T-helper 1 cell treated with Interleukin-12 subunit alpha and Interleukin-12 subunit beta and Interleukin-4 antibody, amounts not matched to agents 30 ng/mL and 1 ng/mL, for 36 hours (primary cell): ENCODE measurements at places on chromosomes 1 and 21. TPM values are rescaled to one million over a fixed set of nuclear protein-coding genes. Genes with fewer than 3 reads are reported as not detected.

The EDARADD gene
- 9.1 and 10.4 TPM in 2 replicates for total RNA-seq

The CDK18 gene
- 0.07 and 0.98 TPM in 2 replicates for total RNA-seq

The MAEL gene
- not detected in 2 replicates for total RNA-seq

The SPRR4 gene
- not detected in 2 replicates for total RNA-seq

The ATG4C gene
- total RNA-seq, result 7.1 and 8.5 TPM in 2 replicates

The CCDC181 gene
- not detected in 2 replicates for total RNA-seq

The INAVA gene
- not detected in 2 replicates for total RNA-seq

The LMX1A gene
- not detected in 2 replicates for total RNA-seq

The RGS8 gene
- total RNA-seq, result 0.17 TPM in 1 of 2 replicates, not detected in the other

The TNFRSF18 gene
- 175 and 176 TPM in 2 replicates for total RNA-seq

The OR2L13 gene
- not detected in 2 replicates for total RNA-seq

The COL24A1 gene
- total RNA-seq, result 0.02 and 0.07 TPM in 2 replicates

The LCE1D gene
- not detected in 2 replicates for total RNA-seq

The SPATA45 gene
- 0.93 TPM in 1 of 2 replicates, not detected in the other for total RNA-seq

The RHD gene
- not detected in 2 replicates for total RNA-seq

The GPR161 gene
- 0.27 and 0.56 TPM in 2 replicates for total RNA-seq

The MR1 gene
- 38.8 and 39.7 TPM in 2 replicates for total RNA-seq

The RBM11 gene
- total RNA-seq, result 0.25 and 0.56 TPM in 2 replicates

The AMY1A gene
- not detected in 2 replicates for total RNA-seq

The PLD5 gene
- not detected in 2 replicates for total RNA-seq

The SHE gene
- not detected in 2 replicates for total RNA-seq

The RNU1-3 gene
- 2,156 and 2,251 TPM in 2 replicates for total RNA-seq

The CLDN14 gene
- 0.51 TPM in 1 of 2 replicates, not detected in the other for total RNA-seq

The CATSPERE gene
- 0.32 and 0.68 TPM in 2 replicates for total RNA-seq

The FOXD2 gene
- 0.20 and 0.27 TPM in 2 replicates for total RNA-seq
